Right atrium auricular region (tissue), 2 donors: ENCODE measurements at places on chromosomes 4 and X.

GRCh38 chr4:629915-630641 is 4.7 kb downstream of the PDE6B start:
- no peak for DNase-seq
- H3K4me3 ChIP-seq = no peak overlapping the region
- no peaks in the 10 kb centered on the region for H3K27me3 ChIP-seq
- H3K4me1 ChIP-seq = no peaks in the 10 kb centered on the region
- H3K27ac ChIP-seq = no peak overlapping the region

- H3K27ac ChIP-seq = peak overlapping the region; percentile 4
- H3K27me3 ChIP-seq = no peaks in the 10 kb centered on the region
- H3K4me3 ChIP-seq = no peak overlapping the region
- H3K36me3 ChIP-seq = no peaks in the 10 kb centered on the region
- H3K4me1 ChIP-seq = no peaks in the 10 kb centered on the region
Observed at GRCh38 chr4:168503652-168504362, 7.0 kb downstream of the PALLD start.

GRCh38 chr4:153943738-153944415 is 155.0 kb upstream of the SFRP2 start:
- H3K27ac ChIP-seq = no peak overlapping the region
- no peaks in the 10 kb centered on the region for H3K27me3 ChIP-seq
- no peak for DNase-seq
- H3K4me1 ChIP-seq = no peaks in the 10 kb centered on the region
- H3K36me3 ChIP-seq = no peaks in the 10 kb centered on the region
- no peak overlapping the region for H3K4me3 ChIP-seq

GRCh38 chr4:77232653-77233052 is 75.6 kb downstream of the CCNG2 start:
- H3K4me3 ChIP-seq = no peak overlapping the region
- H3K27me3 ChIP-seq = no peaks in the 10 kb centered on the region
- no peaks in the 10 kb centered on the region for H3K36me3 ChIP-seq
- DNase-seq = no peak

- H3K4me1 ChIP-seq = no peaks in the 10 kb centered on the region
- no peak overlapping the region for H3K27ac ChIP-seq
Observed at GRCh38 chr4:134308910-134309309, 107.3 kb upstream of the PABPC4L start.

DNA sequence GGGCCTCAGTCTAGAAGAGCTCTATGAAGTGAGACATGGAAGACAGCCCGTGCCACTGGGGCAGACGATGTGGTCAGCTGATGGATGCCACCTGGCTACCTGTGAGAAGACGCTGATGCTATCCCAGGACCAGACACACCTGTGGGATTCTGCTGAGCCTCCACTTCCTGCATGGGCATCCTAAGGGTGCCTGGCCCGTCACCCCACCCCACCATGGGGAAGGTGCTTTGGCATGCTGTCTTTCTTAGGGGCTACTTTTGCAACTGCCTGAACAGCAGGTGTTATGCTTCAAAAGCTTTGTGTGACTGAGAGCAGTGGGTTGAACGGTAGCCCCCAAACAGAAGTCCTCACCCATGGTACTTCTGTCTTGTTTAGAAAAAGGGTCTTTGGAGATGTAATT is 65.0 kb upstream of the STS start:
- no peaks in the 10 kb centered on the region for H3K4me1 ChIP-seq
- DNase-seq = no peak
- H3K36me3 ChIP-seq = no peaks in the 10 kb centered on the region
- H3K27me3 ChIP-seq = no peaks in the 10 kb centered on the region
- H3K27ac ChIP-seq = no peak overlapping the region
- no peak overlapping the region for H3K4me3 ChIP-seq

- no peaks in the 10 kb centered on the region for H3K36me3 ChIP-seq
- no peaks in the 10 kb centered on the region for H3K4me1 ChIP-seq
- no peak within 1 kb of the TSS for H3K27ac ChIP-seq
- H3K27me3 ChIP-seq = no peaks in the 10 kb centered on the region
Observed at GRCh38 chrX:71111141-71111843, at the start of gene IL2RG. Gene IL2RG, minus strand, starts transcription at chrX:71111577. Its CDS starts 38 bp downstream, at chrX:71111539.

DNA sequence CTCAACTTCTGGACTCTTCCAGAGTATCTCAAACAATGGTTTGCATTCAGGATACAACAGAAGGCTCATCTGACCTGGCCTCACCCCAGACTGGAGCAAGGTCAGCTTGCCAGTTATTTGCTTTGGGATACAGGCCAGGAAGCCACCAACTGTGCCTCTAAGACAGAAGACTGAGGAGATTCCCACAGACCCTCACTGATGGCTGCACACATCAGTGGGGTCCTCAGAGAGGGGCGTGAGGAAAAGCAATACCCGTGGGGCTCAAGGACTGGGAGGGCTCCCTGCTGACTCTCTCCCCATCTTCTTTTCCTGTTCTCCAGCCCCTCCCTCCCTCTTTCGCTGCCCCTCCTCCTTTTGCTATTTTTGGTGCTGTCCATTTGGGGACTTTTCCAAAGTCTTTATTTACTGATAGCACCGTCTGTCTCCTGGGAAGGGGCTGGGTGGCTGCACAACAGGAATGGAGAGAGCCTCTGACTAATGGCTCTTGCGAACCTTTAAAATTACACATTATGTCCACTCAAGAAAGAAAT is 23.2 kb downstream of the RELL1 start:
- H3K27me3 ChIP-seq = no peaks in the 10 kb centered on the region
- peak overlapping the region; percentile 60 for H3K27ac ChIP-seq
- no peak for DNase-seq
- no peaks in the 10 kb centered on the region for H3K4me1 ChIP-seq
- H3K4me3 ChIP-seq = no peak overlapping the region
- H3K36me3 ChIP-seq = no peaks in the 10 kb centered on the region

DNA sequence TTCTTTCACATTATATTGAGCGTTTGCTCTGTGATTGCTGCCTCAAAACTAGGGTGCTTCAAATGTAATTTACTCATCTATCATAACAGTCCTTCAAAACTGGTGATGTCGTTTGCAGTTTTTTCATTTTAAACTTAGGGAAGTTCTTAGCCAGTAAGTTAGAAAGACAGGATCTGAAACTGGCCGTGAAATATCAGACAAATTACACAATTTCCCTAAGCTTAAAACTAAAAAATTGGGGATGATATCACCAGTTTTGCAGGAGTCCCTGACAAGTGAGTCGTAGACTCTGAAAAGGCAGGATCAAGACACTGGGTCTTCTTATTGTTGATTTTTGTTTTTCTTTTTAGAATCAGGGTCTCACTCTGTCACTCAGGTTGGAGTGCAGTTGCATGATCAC is 44.8 kb downstream of the MOB1B start:
- H3K27ac ChIP-seq = no peak overlapping the region
- no peaks in the 10 kb centered on the region for H3K36me3 ChIP-seq
- no peak for DNase-seq
- no peaks in the 10 kb centered on the region for H3K4me1 ChIP-seq

GRCh38 chr4:7383266-7383665 is 51.5 kb downstream of the PSAPL1 start:
- no peak overlapping the region for H3K4me3 ChIP-seq
- H3K4me1 ChIP-seq = no peaks in the 10 kb centered on the region
- DNase-seq = no peak
- no peaks in the 10 kb centered on the region for H3K36me3 ChIP-seq
- H3K27ac ChIP-seq = no peak overlapping the region
- no peaks in the 10 kb centered on the region for H3K27me3 ChIP-seq

- no peaks in the 10 kb centered on the region for H3K4me1 ChIP-seq
- H3K27me3 ChIP-seq = no peaks in the 10 kb centered on the region
- H3K27ac ChIP-seq = no peak overlapping the region
- no peaks in the 10 kb centered on the region for H3K36me3 ChIP-seq
- no peak overlapping the region for H3K4me3 ChIP-seq
Observed at GRCh38 chr4:26937139-26937538, 76.5 kb downstream of the STIM2 start.

DNA sequence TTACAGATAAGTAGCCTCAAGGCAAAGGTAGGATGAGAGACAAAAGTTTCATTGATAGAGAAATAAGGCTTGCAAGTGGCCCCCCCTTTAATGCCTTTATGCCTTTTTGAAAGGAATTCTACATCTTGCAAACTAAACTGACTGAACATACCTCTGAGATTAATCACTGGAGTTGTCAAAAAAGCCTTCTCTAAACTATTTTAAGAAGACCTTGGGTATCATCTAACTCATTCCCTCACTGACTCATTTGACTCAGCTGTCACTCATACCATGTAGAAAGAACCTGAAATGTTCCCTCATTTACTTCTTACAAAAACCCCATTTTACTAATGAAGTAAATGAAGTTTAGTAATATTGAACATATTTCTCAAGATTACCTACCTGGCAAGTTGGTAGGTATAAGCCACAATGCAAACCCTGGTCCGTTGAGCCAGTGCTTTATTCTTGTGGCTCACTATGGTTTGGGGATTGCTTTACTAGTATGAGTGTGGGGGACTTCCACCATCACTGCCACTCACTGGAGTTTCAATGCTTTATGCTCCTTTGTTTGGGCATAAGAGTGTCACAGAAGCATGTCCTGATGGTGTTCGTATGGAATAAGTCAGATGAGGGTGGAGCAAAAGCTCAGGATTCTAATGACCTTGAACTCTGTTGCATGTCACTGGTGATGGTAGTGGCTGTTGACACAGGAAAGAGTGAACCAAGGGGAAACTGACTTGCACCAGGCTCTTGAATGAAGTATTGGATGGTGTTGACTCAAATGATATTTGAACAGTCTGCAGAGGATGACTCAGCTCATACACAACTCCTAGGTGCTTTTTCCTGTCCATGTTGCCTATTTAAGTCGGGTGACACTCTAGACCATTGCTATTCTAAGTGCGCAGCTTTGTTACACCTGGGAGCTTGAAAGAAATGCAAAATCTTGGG is 305.5 kb upstream of the EMCN start:
- H3K27me3 ChIP-seq = no peaks in the 10 kb centered on the region
- no peak overlapping the region for H3K27ac ChIP-seq
- no peaks in the 10 kb centered on the region for H3K4me1 ChIP-seq
- no peak for DNase-seq
- H3K4me3 ChIP-seq = no peak overlapping the region

DNA sequence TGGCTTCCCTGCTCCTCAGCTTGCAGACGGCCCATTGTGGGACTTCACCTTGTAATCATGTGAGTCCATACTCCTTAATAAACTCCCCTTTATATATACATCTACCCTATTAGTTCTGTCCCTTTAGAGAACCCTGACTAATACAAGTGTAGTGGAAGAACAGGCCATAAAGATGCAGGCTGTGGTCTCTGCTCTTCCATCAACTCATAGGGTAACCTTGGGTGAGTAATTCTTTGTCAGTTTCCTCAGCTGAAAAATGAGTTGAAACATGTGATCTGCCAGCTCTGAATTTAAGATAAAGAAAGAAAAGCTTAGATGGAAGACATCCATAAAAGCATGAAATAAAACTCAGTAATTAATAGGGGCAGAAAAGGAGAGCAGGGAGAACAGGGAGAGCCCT is 103.6 kb downstream of the ENOX2 start:
- H3K4me3 ChIP-seq = no peak overlapping the region
- no peak overlapping the region for H3K27ac ChIP-seq
- DNase-seq = no peak
- H3K27me3 ChIP-seq = no peaks in the 10 kb centered on the region
- H3K4me1 ChIP-seq = no peaks in the 10 kb centered on the region

DNA sequence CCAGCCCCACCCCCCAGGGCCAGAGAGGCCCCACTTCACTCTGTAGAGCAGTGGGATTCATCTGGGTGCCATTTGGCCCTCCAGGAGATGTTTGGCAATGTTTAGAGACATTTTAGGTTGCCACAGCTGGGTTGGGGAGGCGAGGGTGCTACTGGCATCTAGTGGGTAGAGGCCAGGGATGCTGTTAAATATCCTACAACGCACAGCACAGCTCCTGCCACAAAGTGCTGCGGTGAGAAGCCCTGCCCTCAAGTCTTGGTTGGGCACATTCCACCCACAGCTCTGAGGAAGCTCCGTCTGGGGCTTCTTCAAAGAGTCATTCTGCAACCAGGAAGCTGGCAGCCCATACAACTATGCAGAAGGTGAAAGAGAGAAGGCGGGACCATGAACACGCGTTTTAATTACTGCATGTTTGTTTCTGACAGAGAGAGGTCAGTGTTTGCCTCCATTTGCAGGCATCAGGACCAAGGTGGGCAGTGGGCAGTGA is 48.1 kb upstream of the FAM9C start:
- peaks cover 13% of the 10 kb centered on the region for H3K4me1 ChIP-seq
- no peak for DNase-seq
- no peak overlapping the region for H3K27ac ChIP-seq
- H3K27me3 ChIP-seq = no peaks in the 10 kb centered on the region
- no peaks in the 10 kb centered on the region for H3K36me3 ChIP-seq

- H3K27ac ChIP-seq = no peak overlapping the region
- H3K36me3 ChIP-seq = no peaks in the 10 kb centered on the region
- H3K4me1 ChIP-seq = no peaks in the 10 kb centered on the region
- no peaks in the 10 kb centered on the region for H3K27me3 ChIP-seq
Observed at GRCh38 chrX:103613362-103613890, 5.7 kb downstream of the TCEAL3 start.

GRCh38 chrX:57674861-57675260 is 5.2 kb downstream of the NLRP2B start:
- no peak overlapping the region for H3K4me3 ChIP-seq
- H3K4me1 ChIP-seq = no peaks in the 10 kb centered on the region
- no peaks in the 10 kb centered on the region for H3K36me3 ChIP-seq
- no peak for DNase-seq
- no peak overlapping the region for H3K27ac ChIP-seq

GRCh38 chr4:25410820-25411529 is 33.9 kb downstream of the ANAPC4 start:
- DNase-seq = no peak
- H3K27me3 ChIP-seq = no peaks in the 10 kb centered on the region
- no peaks in the 10 kb centered on the region for H3K4me1 ChIP-seq
- no peak overlapping the region for H3K4me3 ChIP-seq

DNA sequence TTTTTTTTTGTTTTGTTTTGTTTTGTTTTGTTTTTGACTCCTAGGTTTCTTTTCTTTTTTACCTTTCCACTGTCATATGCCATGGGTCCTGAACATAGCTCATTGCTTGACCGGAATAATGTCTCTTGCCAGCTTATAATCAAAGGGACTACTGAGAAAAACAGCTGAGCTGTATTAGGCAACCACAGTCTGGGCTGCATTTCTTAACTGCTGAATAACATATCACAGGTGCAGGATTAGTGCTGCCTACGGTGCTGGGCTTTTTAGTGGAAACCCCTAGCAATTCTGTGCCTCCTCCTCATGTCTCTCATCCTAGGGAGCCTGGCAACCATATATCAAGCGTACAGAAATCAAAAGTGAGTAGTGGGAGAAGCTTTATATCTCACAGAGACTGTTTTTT is 333.5 kb downstream of the BMPR1B start:
- no peak for DNase-seq
- H3K4me3 ChIP-seq = no peak overlapping the region
- H3K27ac ChIP-seq = no peak overlapping the region
- H3K36me3 ChIP-seq = no peaks in the 10 kb centered on the region

GRCh38 chrX:31845003-31845402 is 773.2 kb upstream of the FTHL17 start:
- no peaks in the 10 kb centered on the region for H3K36me3 ChIP-seq
- DNase-seq = no peak
- no peaks in the 10 kb centered on the region for H3K4me1 ChIP-seq
- no peak overlapping the region for H3K4me3 ChIP-seq
